ENCODE measurements at places on chromosomes 12 and 14.

DNA sequence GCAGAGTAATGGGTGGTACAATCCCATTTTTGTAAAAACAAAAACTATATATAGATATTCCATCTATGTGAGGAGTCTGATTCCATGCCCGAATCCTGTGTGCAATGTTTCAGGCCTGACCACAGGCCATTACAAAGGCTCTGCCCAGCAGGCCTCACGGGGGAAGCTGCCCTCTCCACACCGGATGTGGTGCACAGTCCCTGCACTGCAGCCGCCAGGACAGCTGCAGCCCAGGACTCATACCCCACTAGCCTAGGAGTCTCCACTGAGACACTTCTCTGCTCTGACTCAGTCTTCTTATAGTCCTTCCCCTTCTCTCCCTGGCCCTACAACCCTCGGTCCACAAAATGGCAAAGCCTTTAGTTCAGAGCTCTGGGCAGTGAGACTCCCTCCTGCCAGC is 190.4 kb downstream of the PPM1H start:
- no peak for DNase-seq

- no peak for DNase-seq
These were observed 22.3 kb downstream of the DYRK4 start for GRCh38 chr12:4584281-4584680.

DNA sequence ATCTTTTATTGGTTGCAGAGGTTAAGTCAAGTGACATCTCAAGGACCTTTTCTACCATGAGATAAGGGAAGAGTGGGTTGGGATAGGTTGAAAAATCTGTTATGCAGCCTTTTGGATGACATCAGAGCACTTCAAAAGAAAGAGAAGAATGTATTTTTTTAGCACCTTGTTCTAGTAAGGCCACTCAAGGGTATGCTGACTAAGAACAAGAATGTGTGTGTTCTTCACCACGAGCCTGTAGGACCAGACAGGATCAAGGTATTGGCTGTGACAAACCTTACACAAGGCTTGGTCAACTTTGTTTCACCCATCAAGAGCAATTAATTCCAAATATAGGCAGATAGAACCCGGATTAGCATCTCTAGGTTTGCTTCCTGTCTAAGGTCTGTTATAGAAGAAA is 142.5 kb downstream of the SAMD4A start:
- DNase-seq, result no peak

- no peak for DNase-seq
These were observed 141.1 kb downstream of the AKAP6 start for GRCh38 chr14:32470161-32470715.

- DNase-seq, result no peak
These were observed 377 bp upstream of the BCL7A start for GRCh38 chr12:122021193-122021821.

GRCh38 chr14:23401291-23401690 is 6.8 kb downstream of the MYH6 start:
- DNase-seq, result no peak

DNA sequence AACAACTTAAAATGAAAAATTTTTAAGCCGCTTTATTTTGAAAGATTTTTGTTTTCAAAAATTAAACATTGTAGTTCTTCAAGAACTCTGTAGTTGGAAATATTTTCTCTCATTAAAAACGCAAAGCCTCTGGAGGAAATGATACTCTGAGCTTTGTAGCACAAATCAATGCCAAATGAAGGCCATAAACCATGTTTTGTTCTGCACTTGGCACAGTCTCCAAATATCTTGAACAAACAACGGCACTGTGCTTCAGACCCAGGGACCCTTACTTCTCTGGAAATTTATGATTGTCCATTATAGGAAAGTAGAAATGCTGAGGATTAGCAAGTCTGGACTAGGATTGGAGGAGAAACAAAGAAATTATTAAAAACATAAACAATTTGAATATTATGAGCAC is 160.8 kb upstream of the BMP4 start:
- DNase-seq, result no peak

- no peak for DNase-seq
These were observed 31.6 kb downstream of the KRT80 start for GRCh38 chr12:52160200-52160599.

GRCh38 chr12:101839324-101840283 is 8.8 kb upstream of the GNPTAB start:
- peak; percentile 42 for DNase-seq

GRCh38 chr14:63578300-63578699 is 35.1 kb upstream of the PPP2R5E start:
- no peak for DNase-seq

DNA sequence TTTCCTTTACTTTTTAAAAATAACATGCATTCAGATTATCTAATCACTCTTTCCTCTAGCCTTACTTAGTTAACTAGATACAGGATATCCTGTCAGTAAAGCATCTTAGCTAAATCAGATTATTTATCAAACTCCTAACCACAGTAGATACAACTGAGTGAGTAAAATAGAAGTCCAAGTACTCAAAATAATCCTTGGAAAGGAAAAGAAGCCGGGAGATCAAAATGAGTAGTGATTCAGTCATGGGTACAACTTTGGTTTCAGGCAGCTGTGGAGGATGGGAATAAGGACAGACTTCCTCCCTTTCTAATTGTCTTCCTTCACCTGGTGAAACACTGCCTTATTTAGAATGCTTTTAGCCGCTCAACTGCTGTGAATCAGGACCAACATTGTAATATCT is 29.4 kb downstream of the GNG2 start:
- DNase-seq, result no peak

- no peak for DNase-seq
These were observed 1.6 kb downstream of the MMP14 start for GRCh38 chr14:22837750-22838538.

DNA sequence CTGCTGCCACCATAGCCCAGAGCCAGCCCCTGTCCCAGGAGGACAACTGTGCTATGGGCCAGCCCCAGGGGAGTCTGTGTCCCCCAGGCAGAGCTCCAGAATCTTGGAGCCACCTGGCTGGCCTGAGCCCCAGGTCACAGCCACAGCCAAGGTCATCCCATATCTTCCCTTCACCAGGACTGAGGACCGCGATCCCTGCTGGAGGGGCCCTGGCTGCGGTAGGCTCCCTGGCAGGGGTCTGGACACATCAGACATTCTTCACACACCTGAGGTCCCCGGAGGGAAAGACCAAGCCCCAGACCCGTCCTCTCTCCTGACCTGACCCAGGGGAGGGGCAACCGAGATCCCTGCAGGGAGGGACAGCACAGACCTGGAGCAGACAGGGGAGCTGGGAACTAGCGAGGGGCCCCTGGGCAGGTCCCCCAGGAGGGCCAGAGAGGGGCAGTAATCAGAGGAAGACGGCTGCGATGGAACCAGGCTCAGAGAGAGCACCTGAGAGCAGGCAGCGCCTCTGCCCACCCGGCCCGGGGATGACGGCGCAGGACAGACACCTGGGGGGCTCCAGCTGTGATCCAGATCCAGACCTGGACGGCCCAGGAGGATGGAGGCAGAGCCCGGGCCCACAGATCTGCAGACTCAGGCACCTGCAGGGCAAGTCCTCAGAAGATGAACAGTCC is 103.2 kb upstream of the EIF5 start:
- DNase-seq, result no peak

DNA sequence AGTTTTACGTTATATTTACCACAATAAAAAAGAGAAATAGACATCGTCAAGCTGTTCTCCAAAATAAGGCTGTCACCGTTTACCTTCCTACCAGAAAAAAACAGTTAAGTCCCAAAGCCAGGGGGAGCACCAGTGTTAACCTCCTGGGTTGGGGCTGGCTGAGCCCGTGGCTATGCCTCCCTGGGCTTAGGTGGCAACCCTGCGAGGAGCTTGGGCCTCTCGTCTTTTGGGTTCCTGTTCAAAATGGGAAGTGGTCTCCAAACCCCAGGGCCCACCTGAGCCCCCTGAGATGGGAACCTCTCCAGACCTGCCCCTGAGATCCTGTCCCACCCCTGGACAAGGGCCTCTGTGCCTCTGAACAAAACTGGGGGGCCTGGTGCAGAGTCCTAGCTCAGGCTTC is 22.9 kb downstream of the PACS2 start:
- DNase-seq, result no peak

DNA sequence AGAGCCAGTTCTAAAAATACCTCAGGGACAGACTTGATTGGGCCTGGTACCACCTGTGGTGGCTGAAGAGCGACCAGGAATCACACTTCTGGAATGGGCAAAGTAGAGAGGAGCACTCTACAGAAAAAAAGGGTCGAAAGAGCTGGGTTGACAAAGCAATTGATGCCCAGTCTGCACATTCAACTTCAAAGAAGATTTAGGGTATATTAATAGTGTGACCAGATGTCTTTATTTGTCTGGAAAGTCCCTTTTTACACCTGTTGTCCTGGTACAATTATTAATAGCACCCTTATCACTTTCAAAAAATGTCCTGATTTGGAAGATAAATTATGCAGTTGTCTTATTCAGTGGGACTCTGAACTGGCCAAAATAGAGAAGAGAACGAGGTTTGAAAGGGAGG is 137.5 kb downstream of the DYRK2 start:
- no peak for DNase-seq

DNA sequence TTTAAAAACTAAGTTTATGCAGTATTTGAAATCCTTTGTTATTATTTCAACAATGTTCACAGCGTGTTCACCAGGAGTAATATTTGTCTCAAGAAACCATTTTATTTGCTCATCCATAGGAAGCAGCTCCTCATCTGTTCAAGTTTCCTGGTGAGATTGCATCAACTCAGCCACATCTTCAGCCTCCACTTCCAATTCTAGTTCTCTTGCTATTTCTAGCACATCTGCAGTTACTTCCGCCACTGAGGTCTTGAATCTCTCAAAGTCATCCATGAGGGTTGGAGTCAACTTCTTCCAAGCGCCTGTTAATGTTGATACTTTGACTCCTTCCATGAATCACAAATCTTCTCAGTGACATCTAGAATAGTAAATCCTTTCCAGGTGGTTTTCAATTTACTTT is 18.0 kb downstream of the CLEC9A start:
- DNase-seq, result no peak

- no peak for DNase-seq
These were observed 34.1 kb downstream of the SCFD1 start for GRCh38 chr14:30656190-30656632.

DNA sequence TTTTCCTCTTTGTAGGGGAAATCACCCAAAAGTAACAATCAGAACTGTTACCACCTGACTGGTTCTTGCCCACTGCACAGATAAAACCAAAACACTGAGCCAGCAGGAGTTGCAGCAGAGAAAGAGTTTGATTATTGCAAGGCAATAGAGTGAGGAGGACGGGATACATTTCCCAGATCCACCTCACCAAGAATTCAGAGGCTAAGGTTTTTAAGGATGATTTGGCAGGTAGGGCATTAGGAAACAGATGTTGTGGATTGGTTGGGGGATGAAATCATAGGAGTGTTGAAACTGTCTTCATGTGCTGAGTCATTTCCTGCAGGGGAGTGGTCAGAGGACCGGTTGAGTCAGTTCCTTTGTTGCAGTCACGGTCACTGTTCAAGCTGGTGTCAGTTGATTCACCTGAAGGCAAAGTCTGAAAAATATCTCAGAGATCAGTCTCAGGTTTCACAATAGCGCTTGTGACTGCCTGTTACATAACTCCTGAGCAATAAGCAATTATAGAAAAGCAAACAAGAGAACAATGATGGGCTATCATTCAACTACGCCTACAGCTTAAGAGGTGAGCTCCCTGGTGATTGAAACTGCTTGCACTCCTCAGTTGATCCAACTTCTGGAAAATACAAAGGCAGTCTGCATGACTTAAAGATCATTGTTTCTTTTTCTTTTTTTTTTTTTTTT is 20.3 kb upstream of the AMN1 start:
- peak; percentile 17 for DNase-seq

DNA sequence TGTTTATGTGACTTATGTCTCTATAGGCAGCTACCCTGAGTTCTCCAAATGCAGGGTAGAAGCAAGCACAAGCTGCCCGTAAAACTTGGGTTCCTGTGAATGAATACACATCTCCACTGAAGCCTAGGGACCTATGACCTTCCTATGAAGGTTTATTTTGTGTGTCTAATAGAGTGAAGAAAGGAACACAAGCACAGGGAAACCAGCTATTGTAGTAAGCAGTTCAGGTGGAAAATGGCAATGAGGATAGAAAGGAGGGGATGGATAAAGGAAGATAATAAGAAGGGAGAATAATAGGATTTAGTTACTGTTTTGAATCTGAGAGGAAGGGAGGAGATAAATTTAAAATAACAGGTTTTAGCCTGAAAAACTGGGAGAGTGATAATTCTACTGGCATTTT is 2.4 kb downstream of the PFKM start:
- DNase-seq, result no peak

DNA sequence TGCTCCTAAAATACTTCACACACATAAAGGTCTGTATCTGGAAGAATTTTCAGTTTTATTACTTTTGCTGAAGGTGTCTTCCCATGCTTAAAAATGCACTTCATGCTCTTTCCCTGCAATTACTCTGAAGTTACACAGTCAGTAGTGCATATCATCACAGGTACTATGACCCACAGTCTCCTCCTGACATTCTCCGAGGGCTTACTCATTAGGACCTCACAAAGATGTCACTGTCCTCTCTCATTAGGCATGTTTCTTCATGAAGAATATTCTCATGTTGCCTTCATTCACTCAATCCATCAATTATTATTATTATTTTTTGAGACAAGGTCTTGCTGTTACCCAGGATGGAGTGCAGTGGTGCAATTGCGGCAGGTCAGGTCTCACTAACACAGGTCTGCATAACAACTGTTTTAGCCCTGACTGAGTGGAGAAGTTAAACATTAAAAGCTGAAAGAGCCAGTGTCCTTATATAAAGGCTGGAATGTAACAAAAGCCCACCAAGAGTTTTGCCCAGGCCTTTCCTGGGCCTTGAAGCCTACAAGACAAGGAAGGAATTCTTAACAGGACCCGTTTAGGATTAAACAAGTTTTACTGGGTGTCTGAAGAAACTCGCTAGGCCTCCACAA is 119.5 kb upstream of the WSCD2 start:
- no peak for DNase-seq

- no peak for DNase-seq
These were observed 5.4 kb downstream of the CYP27B1 start for GRCh38 chr12:57761391-57761998.

- no peak for DNase-seq
These were observed 102.7 kb downstream of the PAPLN start for GRCh38 chr14:73339846-73340595.

DNA sequence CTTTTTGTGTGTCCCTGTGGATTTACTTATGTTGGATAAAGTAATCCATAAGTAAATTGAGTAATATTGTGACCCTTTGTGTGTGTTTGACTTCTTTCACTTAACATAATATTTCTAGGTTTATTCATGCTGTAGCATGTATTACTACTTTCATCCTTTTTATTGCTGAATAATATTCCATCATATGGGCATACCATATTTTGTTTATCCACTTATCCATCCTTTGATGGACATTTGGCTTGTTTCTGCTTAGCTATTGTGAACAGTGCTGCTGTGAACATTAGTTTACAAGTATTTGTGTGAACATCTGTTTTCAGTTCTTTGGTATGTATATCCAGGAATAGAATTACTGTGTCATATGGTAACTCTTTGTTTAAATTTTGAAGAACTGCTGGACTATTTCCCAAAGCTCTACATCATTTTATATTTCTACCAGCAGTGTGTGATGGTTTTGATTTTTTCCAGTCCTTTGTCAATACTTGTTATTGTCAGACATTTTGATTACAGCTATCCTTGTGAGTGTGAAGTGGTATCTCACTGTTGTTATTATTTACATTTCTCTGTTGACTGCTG is 25.2 kb downstream of the G2E3 start:
- DNase-seq, result no peak

- no peak for DNase-seq
These were observed 100.9 kb downstream of the EPS8 start for GRCh38 chr12:15688202-15688736.

Data from stimulated activated CD8-positive, alpha-beta memory T cell treated with anti-CD3 and anti-CD28 coated beads, Interleukin-7, amount 100 ng/mL, for 1 hour (primary cell).